ENCODE measurements at places on chromosomes 6 and 20.
A peak's percentile ranks its signal among the peaks of the same experiment; 100 is the strongest.

DNA sequence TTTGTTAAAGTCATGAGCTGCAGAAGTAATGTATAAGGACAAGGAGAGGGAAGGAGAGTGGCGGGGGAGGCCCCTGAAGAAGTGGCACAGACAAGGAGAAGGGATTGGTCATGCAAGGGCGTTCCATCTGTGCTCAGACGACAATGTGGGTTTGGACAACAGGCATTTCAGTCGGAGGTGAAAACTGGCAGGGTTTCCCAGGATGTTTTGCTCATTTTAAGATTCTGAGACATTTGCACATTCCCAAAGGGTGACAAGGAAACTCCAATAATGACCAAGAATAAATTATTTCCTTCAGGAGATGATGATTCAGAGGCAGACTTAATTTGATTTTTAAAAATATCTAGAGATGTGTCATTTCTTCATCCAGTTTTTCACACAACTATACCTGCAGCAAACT lies 181.8 kb downstream of the HIVEP2 start:
- DNase-seq, result no peak

- no peak for DNase-seq
These were observed 39.3 kb downstream of the LRRC1 start for GRCh38 chr6:53834132-53834531.

DNA sequence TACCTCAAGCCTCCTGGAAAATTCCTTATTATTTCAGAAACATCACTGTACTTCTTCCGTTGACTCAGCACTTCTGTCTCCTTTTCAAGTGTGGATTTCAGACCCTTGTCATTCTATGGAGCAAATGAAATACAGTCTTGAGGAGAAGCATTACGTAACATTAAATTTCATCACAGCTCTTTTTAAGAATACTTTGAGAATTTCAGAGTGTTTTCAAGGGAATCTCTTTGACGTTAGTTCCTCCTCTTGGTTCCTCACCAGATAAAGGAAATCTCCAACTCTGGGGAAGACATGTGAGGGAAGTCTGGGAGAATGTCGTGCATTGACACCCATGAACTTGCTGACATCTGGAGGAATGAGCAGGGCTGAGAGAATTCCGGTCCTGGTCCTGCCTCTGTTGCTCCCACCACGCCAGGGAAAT lies 32.3 kb downstream of the UST start:
- no peak for DNase-seq

- no peak for DNase-seq
These were observed 88.3 kb downstream of the CEBPB start for GRCh38 chr20:50278684-50279531.

GRCh38 chr6:3159805-3160781 lies 2.7 kb upstream of the TUBB2A start:
- DNase-seq, result peak; percentile 86

- no peak for DNase-seq
These were observed 93.8 kb downstream of the FOXA2 start for GRCh38 chr20:22490287-22491193.

DNA sequence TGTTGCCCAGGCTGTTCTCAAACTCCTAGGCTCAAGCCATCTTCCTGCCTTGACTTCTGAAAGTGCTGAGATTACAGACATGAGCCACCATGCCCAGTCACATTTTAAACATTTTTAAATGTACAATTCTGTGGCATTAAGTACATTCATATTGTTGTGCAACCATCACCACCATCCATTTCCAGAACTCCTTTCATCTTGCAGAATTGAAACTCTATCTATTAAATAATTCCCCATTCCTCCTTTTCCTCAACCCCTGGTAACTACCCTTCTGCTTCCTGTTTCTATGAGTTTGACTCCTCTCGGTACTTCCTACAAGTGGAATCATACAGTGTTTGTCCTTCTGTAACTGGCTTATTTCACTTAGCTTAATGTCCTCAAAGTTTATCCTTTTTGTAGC lies 103.8 kb upstream of the NAA20 start:
- no peak for DNase-seq

DNA sequence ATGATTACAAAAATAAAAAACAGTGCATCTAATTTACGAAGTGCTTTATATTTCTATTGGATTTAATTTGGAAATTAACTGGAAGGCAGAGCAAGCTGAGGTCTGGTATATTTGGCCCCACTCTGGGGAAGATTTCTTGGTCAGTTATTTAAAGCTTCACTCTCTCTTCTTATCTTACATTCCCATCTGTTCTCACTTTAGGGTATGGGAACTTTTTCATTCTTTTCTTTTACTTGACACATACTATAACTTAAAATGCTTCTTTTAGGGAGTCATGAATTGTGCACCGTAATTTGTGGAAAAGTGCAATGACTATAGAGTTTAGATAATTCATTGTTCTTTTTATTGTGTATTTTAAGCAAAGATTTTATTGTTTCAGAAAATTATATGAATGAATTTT lies 170.4 kb downstream of the BCKDHB start:
- DNase-seq, result no peak

DNA sequence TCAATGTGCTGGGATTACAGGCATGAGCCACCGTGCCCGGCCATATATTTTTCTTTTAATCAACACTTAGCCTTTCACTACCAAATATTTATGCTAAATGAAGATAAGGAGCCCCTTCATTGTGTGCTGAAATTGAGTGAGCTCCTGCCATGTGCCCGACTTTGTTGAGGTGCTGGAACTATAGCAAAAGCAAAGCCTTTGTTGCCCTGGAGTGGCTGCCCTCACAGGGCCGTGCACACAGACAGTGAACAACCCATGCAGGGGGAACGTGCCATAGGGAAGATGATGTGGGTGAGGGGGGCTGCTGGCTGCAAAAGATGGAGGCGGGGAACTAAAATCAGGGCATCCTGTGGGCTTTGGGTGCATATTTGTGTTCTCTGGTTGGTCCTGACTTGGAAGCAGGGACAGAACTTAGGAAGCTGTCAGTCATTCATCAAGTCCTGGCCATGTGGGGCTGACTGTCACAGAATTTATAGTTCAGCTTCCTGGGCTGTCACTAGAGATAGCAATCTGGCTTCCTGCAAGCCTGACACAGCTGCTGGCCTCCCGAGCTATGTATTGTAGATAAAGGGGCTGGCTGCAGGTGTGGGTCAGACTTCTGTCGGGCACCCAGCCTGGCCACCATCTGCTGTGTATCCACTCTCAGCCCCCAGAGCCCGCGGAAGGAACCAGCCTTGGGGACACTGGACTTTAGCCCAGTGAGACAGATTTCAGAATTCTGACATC lies 56.8 kb upstream of the MPC1 start:
- DNase-seq, result no peak

DNA sequence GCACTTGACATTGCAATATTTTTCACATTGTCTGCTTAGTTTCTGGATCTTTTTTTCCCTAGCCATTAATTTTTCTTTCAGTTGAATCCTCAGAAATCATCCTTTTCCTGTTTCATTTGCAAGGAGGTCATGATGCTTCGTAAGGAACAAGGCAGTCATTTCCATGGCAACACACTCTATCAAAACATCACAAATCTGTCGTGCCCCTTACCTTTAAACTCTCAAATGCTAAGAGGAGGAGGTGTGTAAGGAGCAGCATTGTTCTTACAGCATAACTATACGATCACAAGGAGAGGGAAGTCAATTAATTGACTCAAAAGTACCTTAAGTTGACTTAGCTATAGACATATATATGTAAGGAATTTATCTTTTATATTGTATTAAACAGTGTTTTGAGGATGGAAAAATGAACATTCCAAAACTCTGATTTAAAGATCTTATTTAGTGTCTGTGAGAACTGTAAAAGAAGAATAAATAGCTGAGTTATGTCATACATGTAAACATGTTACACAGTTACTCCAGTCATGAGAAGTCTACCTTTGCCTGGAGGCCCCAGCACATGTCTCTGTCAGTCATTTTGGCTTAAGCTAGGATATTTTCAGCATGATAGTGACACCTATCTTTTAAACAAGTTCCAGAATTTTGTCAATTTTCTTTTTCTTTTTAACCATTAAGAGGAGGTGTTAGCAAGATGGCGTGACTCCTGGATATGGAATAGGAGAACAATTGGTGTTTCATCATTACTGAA lies 41.6 kb downstream of the CDKAL1 start:
- no peak for DNase-seq

DNA sequence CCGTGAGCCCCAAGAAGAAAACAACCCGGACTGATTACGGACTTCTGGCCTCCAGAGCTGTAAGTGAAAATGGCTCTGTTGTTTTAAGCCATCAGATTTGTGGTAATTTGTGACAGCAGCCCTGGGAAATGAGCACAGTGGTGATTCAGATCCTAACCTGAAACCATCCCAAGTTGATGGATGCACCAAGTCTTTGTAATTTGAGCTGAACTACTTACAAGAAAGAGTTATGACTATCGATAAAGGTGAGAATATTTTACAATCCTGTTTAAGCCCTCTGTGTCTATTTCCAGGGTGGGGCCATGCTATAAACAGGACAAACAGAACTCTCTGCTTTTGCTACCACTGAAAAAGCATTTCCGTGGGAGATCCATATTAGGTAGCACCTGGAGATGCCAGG lies 19.1 kb upstream of the RIN2 start:
- DNase-seq, result no peak

DNA sequence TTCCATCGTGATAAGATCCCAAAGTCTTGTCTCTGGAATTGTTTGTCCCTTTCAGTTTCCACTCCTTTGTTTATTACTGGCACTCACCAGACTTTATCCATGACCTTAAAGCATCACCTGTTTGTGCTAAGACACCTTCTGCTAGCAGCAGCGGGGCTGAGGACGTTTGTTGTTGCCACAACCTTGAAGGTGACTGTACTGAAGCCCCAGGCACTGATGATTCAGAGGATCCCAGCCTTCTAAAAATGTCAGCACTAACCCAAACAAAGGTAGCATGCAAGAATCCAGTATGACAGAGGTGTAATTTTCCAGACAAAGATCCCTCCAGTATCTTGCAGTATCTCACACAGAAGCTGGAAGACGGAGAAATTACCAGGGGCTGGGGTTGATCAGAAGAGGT lies 28.9 kb upstream of the SMIM8 start:
- no peak for DNase-seq

DNA sequence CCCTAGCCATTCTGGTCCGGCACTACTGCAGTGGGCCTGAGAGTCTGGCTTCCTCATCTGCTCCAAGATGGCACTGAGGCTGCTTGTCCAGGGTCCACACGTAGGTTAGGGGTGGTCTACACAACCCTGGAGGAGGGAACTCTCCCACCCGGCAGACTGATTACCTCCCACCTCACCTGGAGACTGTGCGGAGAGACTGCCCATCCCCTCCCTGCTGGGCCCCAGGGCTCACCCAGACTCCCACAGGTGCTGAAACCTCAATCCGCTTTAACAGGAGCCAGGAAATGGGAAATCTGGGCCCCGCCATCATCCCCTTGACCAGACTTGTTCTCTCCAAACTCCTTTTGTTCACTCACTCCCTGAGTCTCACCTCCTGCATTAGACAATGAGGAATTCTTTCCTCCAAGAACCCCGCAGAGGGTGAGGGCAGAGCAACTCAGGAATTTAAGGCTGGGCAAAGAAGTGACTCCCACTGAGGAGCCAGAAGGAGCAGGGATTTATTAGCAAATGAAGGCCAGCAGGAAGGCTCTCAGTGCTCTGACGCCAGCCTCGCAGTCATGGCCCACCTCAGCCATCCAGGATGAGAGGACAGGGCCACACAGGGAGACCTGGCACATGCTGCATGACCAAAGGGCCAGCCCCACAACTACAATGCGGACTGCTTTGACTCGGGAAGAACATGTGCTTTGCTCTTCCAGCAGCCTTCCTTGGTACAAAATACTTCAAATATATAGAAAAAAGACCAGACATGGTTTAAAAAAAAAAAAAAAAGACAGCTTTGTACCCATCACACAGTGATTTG lies 53.0 kb downstream of the CDK5RAP1 start:
- DNase-seq, result no peak

DNA sequence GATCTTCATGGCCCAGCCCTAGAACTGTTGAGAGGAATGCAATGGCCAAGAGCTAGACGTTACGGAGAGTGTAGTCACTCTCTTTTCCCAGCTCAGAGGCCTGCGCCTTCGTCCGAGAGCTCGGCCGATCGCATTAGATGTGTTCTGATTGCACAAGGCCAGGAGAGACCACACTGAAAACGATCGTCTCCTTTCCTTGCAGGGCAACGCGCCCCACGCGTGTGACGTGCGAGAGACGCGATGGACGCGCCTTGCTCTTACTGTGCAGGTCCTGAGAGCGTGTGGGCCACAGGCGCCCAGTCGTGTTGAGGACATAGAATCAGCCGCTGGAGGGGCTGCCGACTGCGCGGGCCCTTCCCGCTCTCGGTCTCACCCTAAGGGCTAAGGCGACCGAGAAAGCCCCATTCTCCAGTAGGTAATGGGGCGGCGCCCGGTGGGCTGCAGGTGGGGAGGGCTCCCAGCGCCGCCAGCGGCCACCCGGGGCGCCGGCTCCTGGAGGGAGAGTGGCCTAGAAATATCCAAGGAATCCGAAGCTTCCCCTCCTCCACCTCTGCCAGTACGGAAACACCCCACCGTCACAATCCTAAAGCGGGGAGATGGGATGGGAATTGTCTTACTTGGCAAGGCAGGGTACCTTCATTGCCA lies 26.9 kb downstream of the TFAP2B start:
- no peak for DNase-seq

DNA sequence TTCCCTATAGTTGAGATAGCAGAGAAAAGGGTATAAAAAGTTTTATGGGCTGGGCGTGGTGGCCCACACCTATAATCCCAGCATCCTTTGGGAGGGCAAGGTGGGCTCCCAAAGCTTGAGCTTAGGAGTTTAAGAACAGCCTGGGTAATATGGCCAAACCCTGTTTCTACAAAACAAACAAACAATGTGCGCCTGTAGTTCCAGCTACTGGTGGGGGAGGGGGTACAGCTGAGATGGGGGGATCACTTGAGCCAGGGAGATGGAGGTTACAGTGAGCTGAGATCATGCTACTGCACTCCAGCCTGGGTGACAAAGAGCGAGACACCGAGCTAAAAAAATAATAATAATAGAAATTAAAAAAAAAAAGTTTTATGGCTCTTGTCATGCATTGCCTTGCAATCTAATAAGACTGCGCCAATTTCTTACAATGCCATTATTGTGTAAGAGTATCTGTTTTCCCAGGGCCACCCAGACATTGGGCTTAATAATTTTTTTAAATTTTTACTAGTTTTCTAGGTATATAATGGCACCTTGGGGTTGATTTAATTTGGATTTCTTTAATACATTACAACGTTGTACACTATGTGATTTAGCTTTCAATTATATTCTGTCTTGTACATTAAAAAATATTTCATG lies 3.9 kb downstream of the ACSS2 start:
- DNase-seq, result no peak

GRCh38 chr6:84816741-84817140 lies 52.3 kb upstream of the TBX18 start:
- DNase-seq, result no peak

DNA sequence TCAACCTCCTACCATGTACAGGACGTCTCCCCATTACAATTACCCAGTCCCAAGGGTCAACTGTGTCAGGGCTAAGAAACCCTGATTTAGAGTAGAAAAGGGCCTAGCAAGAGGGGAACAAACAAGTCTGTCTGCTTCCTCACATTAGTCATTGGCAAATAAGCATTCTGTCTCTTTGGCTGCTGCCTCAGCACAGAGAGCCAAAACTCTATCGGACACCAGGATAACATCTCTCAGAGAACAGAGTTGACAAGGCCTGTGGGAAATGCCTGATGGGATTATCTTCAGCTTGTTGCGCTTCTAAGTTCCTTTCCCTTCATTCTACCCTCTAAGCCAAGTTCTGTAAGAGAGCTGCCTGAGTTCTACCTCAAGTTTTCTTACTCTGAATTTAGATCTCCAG lies 19.0 kb upstream of the VSX1 start:
- no peak for DNase-seq

Data from hematopoietic multipotent progenitor cell treated with erythropoietin and hydrocortisone succinate and interleukin-3 and kit ligand, for 17 days (in vitro differentiated cells).